A549 treated with AZD2906 at 1 μM for 4 hours (cell line): ENCODE measurements at places on chromosomes 16 and 17. TPM values are rescaled to one million over a fixed set of nuclear protein-coding genes. Genes with fewer than 3 reads are reported as not detected.

KRT36 gene
- total RNA-seq, result 0.05 TPM in 1 of 5 replicates, not detected in the others

SSTR5 gene
- 0.51 to 0.79 TPM (median 0.60 TPM) in 5 replicates for total RNA-seq

KCNAB3 gene
- total RNA-seq, result 1.3 to 3.3 TPM (median 2.2 TPM) in 5 replicates

CRHR1 gene
- total RNA-seq, result 0.09 to 0.28 TPM (median 0.12 TPM) in 5 replicates

TGFB1I1 gene
- total RNA-seq, result 43.2 to 75.3 TPM (median 53.7 TPM) in 5 replicates

BCO1 gene
- total RNA-seq, result 0.66 to 1.4 TPM (median 0.82 TPM) in 5 replicates

IGF2BP1 gene
- 52.8 to 81.7 TPM (median 76.0 TPM) in 5 replicates for total RNA-seq

CCL8 gene
- total RNA-seq, result not detected in 5 replicates

NTN3 gene
- 0.05 to 0.07 TPM (median 0.06 TPM) in 3 of 5 replicates, not detected in the others for total RNA-seq

FNDC8 gene
- total RNA-seq, result 0.07 TPM in 2 of 5 replicates, not detected in the others

C16orf92 gene
- total RNA-seq, result not detected in 5 replicates

ALOX12B gene
- 1.1 to 1.5 TPM (median 1.4 TPM) in 5 replicates for total RNA-seq

SNAI3 gene
- 0.13 to 0.24 TPM (median 0.16 TPM) in 5 replicates for total RNA-seq

LRRC37A gene
- 0.80 to 1.2 TPM (median 0.94 TPM) in 5 replicates for total RNA-seq

CCDC154 gene
- total RNA-seq, result 0.07 to 0.36 TPM (median 0.18 TPM) in 5 replicates

TMED6 gene
- total RNA-seq, result 0.07 TPM in 1 of 5 replicates, not detected in the others

TRPV2 gene
- 0.36 to 0.83 TPM (median 0.53 TPM) in 5 replicates for total RNA-seq

VAT1L gene
- total RNA-seq, result not detected in 5 replicates

PYDC1 gene
- total RNA-seq, result not detected in 5 replicates

SCGB1C2 gene
- total RNA-seq, result not detected in 5 replicates

HBA2 gene
- total RNA-seq, result 0.45 to 0.62 TPM in 2 of 5 replicates, not detected in the others

FOXF1 gene
- total RNA-seq, result not detected in 5 replicates

C1QL1 gene
- total RNA-seq, result 15.1 to 35.0 TPM (median 30.3 TPM) in 5 replicates

CACNA1H gene
- 12.7 to 20.5 TPM (median 17.0 TPM) in 5 replicates for total RNA-seq

CCL5 gene
- total RNA-seq, result 0.79 to 1.5 TPM (median 1.2 TPM) in 5 replicates

SOX9 gene
- total RNA-seq, result 8.9 to 10.8 TPM (median 9.9 TPM) in 5 replicates

LRRC37A2 gene
- total RNA-seq, result 3.2 to 4.8 TPM (median 4.3 TPM) in 5 replicates

TBX6 gene
- 0.14 to 0.31 TPM (median 0.30 TPM) in 5 replicates for total RNA-seq

RASL10B gene
- 0.07 to 0.30 TPM (median 0.13 TPM) in 5 replicates for total RNA-seq

STH gene
- not detected in 5 replicates for total RNA-seq

DNAAF1 gene
- total RNA-seq, result 0.21 to 0.48 TPM (median 0.34 TPM) in 5 replicates

NUFIP2 gene
- total RNA-seq, result 43.5 to 59.2 TPM (median 53.3 TPM) in 5 replicates

KRTAP4-7 gene
- not detected in 5 replicates for total RNA-seq

IL17C gene
- 0.06 TPM in 1 of 5 replicates, not detected in the others for total RNA-seq

GSDMA gene
- total RNA-seq, result not detected in 5 replicates

CCDC200 gene
- not detected in 5 replicates for total RNA-seq

FAM171A2 gene
- 2.8 to 4.8 TPM (median 3.5 TPM) in 5 replicates for total RNA-seq

AXIN2 gene
- total RNA-seq, result 0.57 to 0.83 TPM (median 0.69 TPM) in 5 replicates

TAOK2 gene
- 25.2 to 31.2 TPM (median 30.1 TPM) in 5 replicates for total RNA-seq

C17orf67 gene
- total RNA-seq, result 1.3 to 2.1 TPM (median 1.9 TPM) in 5 replicates

CCL13 gene
- not detected in 5 replicates for total RNA-seq

TBX2 gene
- 3.7 to 6.1 TPM (median 5.4 TPM) in 5 replicates for total RNA-seq

C17orf78 gene
- total RNA-seq, result not detected in 5 replicates

CIITA gene
- total RNA-seq, result 0.07 to 0.28 TPM (median 0.08 TPM) in 5 replicates

ST3GAL2 gene
- total RNA-seq, result 18.4 to 20.7 TPM (median 19.4 TPM) in 5 replicates

CD300E gene
- not detected in 5 replicates for total RNA-seq

CXCL16 gene
- total RNA-seq, result 12.9 to 17.1 TPM (median 15.5 TPM) in 5 replicates

TSNAXIP1 gene
- 0.21 to 0.63 TPM (median 0.44 TPM) in 5 replicates for total RNA-seq

MPV17L gene
- 4.7 to 6.3 TPM (median 5.2 TPM) in 5 replicates for total RNA-seq

NPW gene
- total RNA-seq, result 0.65 to 1.4 TPM (median 0.88 TPM) in 5 replicates

CFAP97D1 gene
- total RNA-seq, result 0.01 to 0.03 TPM (median 0.02 TPM) in 3 of 5 replicates, not detected in the others

ST6GALNAC2 gene
- 0.37 to 0.46 TPM (median 0.42 TPM) in 5 replicates for total RNA-seq

SALL1 gene
- 0.23 to 0.71 TPM (median 0.44 TPM) in 5 replicates for total RNA-seq

SLC2A4 gene
- total RNA-seq, result 0.35 to 0.67 TPM (median 0.63 TPM) in 5 replicates

GRIN2C gene
- total RNA-seq, result 0.11 to 0.43 TPM (median 0.23 TPM) in 5 replicates

USP31 gene
- 12.7 to 15.1 TPM (median 14.6 TPM) in 5 replicates for total RNA-seq
